AG09319 (cell line): ENCODE measurements at places on chromosomes 4 and X.

DNA sequence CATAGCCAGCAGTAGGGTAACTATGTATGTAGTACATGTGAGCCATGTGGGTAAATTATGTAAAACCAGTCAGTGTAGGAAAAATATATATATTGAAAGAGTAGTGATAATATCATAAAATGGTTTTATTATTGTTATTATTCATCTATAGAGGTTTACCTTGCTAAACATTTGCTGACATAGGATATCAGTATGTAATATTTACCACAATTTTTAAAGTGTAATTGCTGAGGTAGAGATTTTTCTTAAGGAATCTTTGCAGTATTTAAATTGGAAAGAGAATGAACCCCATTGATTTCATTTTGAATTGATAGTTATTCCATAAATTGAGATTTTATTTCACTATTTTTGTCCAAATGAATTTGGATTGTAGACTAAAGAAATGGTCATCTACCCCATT, 27.1 kb downstream of the SLAIN2 start:
- no peak for DNase-seq

DNA sequence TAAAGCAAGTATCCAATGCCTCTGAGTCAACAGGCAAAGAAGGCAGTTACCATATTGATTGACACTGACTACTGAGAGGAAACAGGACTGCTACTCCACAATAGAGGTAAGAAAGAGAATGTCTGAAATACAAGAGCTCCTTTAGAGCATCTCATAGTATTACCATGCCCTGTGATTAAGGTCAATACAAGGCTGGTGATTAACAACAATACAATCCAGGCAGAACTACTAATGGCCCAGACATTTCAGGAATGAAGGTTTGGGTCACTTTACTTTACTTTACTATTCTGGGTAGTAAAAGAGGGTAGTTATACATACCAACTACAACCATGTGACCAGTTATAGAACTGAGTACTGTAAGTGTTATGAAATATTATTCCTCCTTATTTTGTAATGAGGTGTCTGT, 44.5 kb downstream of the BRWD3 start:
- peak; percentile 15 for DNase-seq

GRCh38 chr4:138448169-138448568, 206.0 kb upstream of the SLC7A11 start:
- DNase-seq: no peak

DNA sequence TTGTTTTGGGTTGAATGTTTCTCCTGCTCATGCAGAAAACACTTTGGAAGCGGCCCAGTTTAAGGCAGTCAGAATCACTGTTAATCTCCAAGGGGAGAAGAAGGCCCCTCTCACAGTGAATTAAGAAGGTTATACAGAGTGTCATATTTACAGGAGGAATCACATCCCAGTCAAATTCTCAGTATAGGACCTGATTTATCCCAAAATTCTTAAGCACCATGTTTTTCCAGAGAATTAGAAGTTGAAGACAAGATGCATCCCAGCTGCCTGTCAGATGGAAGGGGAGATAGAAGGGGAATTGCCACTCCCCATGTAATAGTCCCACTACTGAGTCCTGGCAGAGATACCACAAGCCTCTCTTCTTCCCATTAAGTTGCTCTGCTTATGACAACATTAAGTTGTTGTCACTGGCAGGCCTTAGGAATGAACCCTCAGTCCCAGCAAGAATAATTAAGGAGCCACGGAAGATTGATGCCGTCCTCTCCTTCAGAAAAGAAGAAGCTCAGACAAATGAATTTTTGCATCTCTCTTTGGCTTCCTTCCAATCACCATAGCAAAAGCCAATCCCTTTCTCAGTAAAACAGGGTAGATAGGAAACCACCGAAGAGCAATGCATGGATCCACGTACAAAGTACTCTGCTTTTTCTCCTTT, 138.4 kb downstream of the LDB2 start:
- DNase-seq: no peak

GRCh38 chr4:100099746-100100145, 90.5 kb downstream of the DDIT4L start:
- no peak for DNase-seq
